ENCODE measurements at places on chromosomes 2 and 18.

DNA sequence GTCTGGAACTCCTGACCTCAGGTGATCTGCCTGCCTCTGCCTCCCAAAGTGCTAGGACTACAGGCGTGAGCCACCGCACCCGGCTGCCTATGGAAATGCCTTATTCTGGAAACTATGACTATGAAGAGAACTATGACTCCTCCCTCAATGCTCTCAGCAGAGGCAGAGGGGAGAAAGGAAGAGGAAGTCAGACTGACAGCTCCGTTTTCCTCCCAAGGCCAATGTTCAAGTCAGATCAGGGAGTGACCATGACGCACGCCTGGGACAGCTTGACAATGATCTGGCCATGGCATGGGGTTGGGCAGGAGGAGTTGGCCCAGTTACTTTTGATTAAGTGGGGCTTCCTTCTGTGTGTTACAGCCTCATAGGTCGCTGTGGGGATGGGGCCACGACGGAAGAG is 44.3 kb upstream of the MRPL33 start:
- DNase-seq = no peak

DNA sequence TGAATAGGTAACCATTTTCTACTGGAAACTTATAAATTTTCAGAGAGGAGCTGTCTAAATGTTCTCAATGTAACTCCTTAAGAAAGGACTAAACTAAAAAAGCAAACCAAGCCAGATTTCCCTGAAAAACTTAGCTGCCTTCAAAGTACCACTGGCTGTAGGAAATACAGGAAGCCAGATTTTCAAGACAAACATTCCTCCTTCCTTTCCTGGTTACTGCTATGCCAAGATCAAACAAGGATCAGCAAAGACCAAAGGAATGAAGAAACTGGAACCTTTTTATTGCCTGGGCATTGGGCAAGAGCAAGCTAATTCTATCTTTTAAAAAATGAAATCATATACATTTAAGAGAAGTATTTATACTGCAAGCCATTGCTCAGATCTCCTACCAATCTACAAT is 212.7 kb downstream of the DYM start:
- no peak for DNase-seq

GRCh38 chr2:181290182-181290581 is 167.0 kb upstream of the ITGA4 start:
- no peak for DNase-seq

GRCh38 chr2:54106631-54107454 is 8.6 kb upstream of the ACYP2 start:
- DNase-seq = no peak

- no peak for DNase-seq
Measured at GRCh38 chr2:156892467-156893281, 364.8 kb upstream of the GALNT5 start.

DNA sequence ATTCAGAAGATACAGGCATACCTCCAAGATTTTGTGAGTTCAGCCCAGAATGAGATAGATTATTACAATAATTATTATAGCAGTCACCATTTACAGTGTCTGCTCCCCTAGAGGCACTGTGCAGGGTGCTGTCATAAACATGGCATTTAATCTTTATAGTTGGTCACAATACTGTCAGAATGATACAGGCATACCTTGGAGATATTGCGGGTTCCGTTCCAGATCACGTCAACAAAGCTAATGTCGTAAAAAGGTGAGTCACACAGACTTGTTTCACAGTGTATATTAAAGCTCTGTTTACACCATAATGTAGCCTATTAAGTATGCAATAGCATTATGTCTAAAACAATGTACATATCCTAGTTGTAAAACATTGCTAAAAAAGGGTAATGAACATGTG is 45.6 kb downstream of the ZRANB3 start:
- no peak for DNase-seq

DNA sequence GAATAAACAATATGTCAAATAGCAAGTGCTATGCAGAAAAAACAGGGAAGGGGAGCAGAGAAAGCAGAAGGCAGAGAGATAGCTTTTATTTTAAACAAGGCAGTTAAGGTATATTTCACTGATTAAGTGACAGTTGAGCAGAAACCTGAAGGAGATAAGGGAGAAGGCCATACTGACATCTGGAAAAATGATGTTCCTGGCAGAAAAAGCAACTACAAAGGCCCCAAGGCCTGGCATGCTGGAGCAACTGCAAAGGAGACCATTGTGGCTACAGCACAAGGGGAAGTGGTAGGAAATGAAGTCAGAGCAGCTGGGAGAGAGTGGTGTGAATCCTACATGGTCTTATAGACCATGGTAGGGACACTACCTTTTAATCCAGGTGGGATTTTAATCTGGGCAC is 8.9 kb upstream of the PCBP1 start:
- no peak for DNase-seq

DNA sequence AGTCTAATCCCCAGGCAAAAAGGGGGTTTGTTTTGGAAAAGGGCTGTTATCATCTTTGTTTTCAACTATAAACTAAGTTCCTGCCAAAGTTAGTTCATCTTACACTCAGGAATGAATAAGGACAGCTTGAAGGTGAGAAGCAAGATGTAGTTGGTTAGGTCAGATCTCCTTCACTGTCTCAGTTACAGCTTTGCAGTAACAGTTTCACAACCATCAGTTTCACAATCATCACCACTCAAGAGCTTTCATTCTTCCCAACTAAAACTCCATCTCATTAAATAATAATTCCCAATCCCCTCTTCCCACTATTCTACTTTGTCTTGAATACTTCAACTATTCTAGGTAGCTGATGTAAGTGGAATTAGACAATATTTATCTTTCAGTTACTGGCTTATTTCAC is 200.9 kb downstream of the NYAP2 start:
- DNase-seq = no peak

GRCh38 chr2:239767021-239767905 is 257.9 kb downstream of the NDUFA10 start:
- DNase-seq = no peak

GRCh38 chr2:43110442-43110871 is 115.9 kb downstream of the ZFP36L2 start:
- DNase-seq = no peak

GRCh38 chr2:98479959-98480524 is 35.4 kb downstream of the INPP4A start:
- no peak for DNase-seq

DNA sequence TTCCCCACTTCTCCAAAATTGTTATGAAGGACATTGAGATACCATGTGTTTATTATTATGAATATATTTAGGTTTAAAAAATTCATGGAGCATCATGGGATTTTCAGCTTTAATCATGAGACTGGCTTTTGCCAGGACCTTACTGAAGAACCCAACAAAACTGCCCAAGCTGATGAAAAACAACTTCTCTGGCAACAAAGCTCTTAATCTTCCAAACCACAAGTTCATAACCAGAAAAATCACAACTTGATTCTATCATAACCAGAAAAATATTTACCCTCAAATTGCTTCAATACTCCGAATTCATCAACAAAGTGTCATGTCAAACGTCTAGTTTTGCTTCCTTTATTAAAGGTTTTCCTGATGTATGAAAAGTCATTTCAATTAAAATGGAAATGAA is 971.8 kb upstream of the ACVR2A start:
- no peak for DNase-seq

DNA sequence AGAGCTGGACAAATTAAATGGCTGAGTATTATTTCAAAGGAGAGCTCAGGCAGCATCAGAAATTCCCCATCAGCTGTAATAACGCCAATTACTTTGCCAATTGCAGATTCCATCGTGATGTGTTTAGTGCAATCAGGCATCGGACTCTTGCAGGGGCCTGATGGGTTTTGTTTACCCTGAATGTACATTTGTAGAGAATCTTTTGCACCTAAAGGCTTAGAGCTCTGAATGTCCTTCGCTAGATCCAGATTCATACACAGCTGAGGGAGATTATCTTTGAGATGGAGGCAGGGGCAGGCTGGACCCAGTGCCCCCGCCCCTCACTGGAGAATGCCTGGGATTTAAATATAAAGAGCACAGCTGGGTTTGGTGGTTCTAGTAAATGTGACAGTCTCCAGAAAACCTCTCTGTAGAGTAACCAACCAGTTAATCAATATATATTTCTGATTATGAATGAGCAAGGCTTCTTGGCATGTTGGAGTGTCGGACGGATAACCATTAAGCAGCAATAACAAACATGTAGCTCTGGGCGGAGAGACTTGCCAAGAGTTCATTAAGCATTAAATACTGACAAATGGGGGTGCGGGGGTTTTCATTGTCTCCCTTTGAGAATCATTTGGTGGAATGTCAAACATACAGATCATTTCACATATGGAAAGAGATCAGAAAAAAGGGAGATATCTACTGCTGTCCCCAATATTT is 200.9 kb downstream of the SETBP1 start:
- DNase-seq = no peak

- DNase-seq = no peak
Measured at GRCh38 chr2:85756195-85756594, 2.4 kb downstream of the ATOH8 start.

- DNase-seq = no peak
Measured at GRCh38 chr18:3703732-3704176, 253.8 kb downstream of the TGIF1 start.

DNA sequence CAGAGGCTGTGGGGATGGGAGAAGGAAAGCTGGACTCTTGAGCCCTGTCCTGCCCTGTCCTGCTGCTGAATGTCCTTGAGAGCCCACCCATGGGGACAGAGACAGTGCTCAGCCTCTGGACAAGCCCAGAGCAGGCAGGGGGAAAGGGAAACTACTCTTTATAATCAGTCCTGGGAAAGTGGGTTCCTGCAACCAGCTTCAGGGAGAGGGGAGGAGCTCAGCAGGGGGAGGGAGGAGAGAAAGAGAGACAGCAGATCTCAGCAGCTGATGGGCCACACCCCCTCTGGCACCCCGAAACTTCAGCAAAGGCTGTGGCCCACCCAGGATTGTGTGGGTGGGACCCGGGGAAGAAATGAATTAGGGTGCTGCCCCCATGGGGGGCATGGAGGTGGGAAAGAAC is 11.6 kb downstream of the ECEL1 start:
- DNase-seq = no peak

DNA sequence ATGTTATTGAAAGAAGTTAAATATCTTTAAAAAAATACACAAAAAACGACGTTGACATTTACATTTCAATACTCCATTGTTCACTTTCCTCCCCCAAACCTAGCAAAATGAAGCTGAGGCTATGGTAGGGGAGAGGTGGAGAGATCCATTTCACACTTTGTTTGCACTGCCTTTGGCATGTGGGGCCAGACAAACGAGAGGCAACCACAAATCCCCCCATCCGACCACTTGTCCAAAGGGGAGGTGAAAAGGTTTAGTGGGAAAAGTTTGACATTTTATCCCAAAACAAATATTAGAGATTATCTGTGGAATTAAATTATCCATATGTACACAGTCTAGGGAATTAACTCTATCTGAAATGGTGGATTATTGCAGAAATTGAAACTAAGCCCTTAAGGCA is 261.7 kb upstream of the FIGN start:
- DNase-seq = no peak

DNA sequence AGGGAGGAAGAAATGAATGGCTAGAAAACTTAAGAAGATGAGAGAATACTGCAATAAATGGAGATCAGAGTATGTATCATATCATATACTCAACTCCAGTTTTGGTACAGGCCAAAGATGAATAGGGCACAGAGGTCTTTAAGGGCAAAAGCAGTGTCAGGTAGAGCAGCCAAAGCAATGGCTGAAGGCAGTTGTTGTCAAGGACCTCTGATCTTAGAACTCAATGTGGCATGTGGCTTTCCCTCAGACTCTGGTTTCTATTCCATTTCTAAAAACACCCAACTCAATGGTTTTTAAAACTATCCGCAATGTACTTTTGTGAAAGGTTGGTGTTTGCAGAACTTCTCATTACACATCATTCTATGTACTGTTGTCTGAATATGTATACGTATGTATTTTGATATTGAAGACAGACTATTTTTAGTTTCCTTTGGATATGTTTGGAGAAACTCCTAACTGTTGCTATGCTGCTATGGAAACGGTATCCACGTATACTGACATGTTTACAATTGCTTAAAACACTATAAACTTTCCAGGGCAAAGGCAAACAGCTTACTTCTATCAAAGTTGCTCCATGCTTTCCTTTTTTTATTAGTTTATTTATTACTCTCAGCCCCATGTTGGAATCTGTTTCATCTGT is 58.1 kb upstream of the PELI1 start:
- no peak for DNase-seq

- no peak for DNase-seq
Measured at GRCh38 chr2:190635781-190636180, 13.1 kb upstream of the NAB1 start.

GRCh38 chr2:207156451-207157161 is 9.1 kb downstream of the KLF7 start:
- no peak for DNase-seq

GRCh38 chr18:26405190-26405801 is 143.1 kb downstream of the KCTD1 start:
- DNase-seq = no peak

DNA sequence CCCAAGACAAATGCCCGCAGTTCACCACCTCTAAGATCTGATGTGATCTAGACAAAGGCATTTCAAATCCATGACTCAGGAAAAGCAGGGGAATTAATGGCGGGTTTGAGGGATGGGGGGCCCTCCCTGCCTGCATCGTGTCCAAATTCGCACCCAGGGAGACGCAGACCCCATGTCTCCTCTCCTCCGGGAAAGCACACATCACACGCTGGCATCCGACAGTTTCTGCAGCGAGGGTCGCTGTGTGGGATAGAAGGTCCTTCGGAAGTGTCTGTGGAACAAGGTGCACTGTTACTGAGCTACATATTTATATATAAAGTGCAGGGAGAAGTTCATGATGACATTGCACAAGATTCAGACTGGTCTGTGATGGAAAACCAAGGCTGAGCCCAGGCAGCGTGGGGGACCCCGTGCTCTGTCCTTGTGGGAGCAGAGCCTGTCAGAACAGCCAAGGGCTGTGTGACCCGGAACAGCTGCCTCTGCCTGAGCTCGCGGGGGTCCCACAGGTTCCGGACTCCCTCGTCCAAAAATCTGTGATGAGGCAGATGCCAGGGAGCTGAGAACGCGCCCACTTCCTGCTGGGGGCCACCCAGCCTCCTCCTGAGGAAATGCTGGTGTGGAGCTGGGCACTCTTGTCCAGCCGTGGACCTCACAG is 82.3 kb upstream of the CTDP1 start:
- DNase-seq = no peak

GRCh38 chr2:141557329-141558095 is 573.3 kb downstream of the LRP1B start:
- no peak for DNase-seq

- DNase-seq = no peak
Measured at GRCh38 chr18:76216096-76216495, 278.9 kb downstream of the ZNF516 start.

GRCh38 chr2:219331560-219332213 is 857 bp downstream of the RESP18 start:
- DNase-seq = no peak
